ENCODE measurements at places on chromosomes 16 and 17.

DNA sequence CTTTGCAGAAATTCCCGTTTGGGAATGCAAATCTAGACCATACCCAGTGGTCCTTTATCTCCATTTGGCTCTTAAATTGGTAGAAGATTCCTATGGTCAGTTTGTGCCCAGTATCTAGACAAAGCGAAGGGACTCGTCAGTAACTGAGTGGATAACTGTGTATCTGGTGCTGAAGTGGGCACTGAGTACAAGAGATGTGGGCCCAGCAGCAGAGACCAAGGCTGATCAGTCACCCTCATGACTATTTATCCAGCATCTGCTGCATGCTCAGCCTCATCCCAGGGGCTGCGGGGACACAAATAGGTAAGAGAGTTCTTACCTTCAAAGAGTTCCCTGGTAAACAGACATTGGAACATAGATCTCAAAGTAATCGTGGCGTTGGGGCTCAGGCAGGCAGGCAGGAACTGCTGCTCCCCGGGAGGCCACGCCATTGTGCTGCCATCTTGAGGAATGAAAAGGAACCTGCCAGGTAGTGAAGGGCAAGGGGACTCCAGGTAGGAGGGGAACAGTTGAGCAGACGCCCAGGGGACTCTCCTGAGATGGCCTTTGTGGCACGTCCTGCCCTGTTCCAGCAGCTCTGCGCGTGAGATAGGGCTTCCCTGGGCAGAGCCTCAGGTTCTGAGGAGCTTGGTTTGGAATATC lies 10.3 kb downstream of the NT5M start:
- peak; percentile 76 for DNase-seq

- no peak for DNase-seq
Measured at GRCh38 chr17:60107526-60108257, 29.0 kb upstream of the HEATR6 start.

DNA sequence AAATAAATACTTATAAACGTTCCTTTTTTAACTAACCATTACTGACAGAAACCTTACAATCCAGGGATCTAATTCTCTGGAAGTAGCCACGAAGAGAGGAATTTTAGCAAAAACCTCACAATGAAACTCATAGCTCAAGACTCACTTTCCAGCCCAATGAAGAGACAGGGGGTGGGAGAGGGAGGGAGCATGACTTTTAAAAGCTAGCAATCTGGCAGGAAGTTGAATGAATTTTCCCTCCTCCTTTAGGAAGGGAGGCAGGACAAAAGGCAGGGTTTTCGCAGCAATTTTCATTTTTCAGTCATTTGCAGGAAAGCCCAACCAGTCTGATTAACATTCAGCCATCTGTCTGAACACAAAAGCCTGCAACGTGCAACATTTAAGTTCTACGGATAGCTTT lies 381.5 kb upstream of the PSMD7 start:
- no peak for DNase-seq

- DNase-seq = no peak
Measured at GRCh38 chr16:27281243-27281642, 12.7 kb upstream of the NSMCE1 start.

GRCh38 chr17:75738218-75738802 lies 17.1 kb downstream of the ITGB4 start:
- DNase-seq = no peak

- DNase-seq = peak; percentile 79
Measured at GRCh38 chr16:87963400-87963799, 12.2 kb downstream of the BANP start.

DNA sequence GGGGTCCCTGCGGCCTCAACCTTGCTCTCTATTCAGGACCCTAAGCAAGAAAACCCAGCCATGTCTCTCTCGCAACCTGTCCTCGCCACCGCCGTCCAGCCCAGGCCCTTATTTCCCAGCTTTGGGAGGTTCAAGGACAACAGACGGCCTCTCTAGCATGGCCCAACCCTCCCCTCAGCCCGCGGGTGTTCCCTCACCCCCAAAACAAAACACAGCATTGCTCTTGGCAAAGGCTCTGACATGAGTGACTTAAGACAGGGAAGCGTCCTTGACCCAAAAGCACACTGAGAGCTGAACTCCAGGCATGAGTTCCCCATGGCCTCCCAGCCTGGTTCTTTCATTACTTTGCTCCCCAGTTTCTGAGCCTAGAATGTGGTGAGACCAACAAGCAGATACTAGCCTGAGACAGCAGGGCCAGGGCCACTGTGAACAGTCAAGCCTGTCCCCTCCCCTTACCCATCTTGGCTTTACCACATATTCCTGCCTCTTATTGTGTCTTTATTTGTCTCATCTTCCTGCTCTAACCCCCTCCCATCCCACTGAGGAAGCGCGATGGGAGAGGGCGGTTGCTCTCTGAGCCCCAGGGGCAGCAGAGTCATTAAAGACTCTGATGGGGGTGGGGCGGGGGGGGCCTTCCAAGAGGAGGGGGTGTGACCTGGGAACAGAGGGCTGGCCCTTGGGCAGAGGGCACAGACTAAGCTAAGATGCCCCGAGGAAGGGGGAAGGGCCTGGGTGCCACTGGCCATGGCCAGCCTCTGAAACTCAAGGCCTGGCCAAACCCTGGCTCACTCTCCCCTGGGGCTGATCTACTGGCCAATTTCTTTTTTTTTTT lies 11.8 kb downstream of the SREBF1 start:
- no peak for DNase-seq

DNA sequence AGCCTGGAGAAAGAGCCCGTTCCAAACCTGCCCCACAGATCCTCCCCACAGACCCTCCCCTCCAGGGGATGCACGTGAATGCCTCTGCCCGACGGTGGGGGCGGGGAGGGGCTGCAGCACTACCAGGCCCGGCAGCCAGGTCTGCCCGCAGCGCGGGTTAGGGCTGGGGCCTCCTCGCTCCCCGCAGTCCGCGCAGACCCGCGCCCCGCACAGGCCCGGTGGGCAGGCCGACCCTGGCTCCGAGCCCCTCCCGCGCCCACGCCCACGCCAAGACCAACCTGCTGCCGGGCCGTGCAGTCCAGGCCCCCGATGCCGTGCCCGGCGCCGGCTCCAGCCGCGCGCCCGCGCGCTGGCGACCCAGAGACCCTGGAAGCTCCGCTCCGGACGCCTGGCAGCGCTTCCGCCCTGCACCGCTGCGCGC lies at the start of gene RPUSD1:
Gene RPUSD1, minus strand, starts transcription at position 404 of the 421 bp plus-strand sequence. CDS start 644 bp downstream, outside the sequence.
- no peak for DNase-seq

- DNase-seq = no peak
Measured at GRCh38 chr16:67922221-67922620, 9.4 kb downstream of the CTRL start.

GRCh38 chr16:4362476-4363135 lies 9.0 kb upstream of the VASN start:
- no peak for DNase-seq

DNA sequence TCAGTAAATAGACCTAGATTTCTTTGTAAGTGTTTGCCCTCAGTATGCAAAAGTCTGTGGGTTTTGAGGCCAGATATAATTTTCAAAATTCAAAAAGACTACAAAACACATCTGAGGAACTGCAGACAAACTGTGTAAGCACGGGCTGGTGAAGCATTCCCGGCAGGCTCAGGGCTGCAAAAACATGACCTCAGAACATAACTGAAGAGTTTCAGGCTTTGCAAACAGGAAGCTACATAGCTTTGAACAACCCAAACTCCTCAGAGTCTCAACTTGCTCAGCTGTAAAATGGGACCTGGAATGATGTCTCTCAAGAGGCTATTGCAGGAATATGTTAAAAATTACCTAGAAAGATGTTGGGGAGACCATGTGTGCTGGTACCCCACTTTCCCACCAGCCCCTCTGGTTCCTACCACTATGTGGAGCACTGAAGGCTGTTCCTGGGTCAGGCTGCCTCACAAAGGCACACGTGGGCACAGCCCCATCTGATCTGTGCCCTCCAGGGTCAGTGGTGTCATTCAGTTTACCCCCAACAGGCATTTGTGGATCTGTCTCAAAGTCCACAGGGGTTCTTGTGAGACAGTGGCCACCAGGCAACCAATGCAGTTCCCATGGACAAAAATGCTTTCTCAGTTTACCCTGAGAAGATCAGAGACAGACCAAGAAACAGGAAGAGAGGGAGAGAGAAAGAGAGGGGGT lies 72.9 kb downstream of the CREBBP start:
- DNase-seq = no peak
